Inflammatory macrophage treated with lipopolysaccharide for 1 hour (primary cell): ENCODE measurements at places on chromosomes 4 and X.

DNA sequence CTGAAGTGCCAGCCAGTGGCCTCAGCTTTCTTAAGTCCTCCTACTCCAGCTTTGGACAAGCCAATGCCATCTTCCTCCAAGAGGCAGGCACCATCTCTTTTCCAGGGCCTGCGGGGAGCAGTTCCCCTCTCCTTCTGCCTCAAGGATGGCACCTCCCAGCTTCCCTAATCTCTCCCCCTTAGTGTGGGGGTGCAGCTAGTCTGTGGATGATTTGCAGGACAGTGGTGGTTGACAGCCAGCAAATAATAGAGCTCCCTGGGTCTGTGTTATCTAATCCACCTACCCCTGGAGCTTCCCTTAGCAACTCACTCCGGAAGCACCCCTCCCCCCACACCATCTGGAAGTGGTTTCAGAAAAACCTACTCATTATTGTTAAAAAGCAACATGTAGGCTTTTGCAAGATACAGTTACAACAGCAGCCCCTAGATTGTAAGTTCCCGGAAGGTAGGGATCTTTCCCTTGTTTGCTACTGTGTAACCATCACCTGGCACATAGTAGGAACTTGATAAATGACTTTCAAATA, 247.1 kb downstream of the BCOR start:
- DNase-seq: no peak

GRCh38 chr4:77473509-77473908, 132.1 kb upstream of the CXCL13 start:
- DNase-seq: peak; percentile 9

DNA sequence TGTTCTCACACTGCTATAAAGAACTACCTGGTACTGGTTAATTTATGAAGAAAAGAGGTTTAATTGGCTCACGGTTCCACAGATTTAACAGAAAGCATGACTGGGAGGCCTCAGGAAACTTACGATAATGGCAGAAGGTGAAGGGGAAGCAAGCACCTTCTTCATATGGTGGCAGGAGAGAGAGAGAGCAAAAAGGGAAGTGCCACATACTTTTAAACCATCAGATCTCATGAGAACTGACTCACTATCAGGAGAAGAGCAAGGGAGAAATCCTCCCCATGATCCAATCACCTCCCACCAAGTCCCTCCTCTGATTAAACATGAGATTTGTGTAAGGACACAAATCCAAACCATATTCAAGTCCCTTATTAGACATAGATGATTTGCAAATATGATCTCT, 12.3 kb upstream of the RAP2C start:
- DNase-seq: peak; percentile 20

DNA sequence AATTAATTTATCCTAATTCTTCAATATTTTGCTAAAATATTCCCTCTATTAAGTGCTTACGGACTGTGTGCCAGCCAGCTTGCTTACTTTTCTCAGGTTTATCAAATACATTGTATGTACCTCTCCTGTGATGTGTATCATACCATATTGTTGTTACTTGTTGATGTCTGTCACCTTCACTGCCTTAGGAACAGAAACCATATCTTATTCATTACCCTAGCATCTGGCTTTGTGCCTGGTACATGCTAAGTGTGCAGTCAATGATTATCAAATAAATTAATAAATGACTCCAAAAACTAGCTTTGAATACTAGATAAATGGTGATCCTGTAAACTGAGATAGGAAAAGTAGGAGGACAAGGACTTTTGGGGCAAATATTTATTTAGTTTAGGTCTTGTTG, 6.9 kb downstream of the CLCN3 start:
- DNase-seq: no peak

DNA sequence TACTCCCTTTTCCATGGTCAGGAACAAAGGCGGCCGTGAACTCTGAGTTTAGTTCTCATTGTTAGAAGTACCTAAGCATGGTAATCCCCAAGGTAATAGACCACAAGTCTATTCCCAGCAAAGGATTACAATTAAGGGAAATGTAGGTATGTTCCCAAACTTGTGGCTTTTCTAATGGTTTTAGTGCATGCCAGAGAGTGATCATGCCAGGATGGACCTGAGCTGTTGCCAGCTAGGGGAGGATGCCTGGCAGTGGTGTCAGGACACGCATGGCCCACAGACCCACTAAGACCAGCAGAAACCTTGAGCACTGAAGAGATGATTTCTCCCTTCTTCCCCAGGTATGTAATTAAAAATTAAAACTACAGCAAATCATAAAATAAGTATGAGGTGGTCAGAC, 60.8 kb downstream of the COQ2 start:
- no peak for DNase-seq

DNA sequence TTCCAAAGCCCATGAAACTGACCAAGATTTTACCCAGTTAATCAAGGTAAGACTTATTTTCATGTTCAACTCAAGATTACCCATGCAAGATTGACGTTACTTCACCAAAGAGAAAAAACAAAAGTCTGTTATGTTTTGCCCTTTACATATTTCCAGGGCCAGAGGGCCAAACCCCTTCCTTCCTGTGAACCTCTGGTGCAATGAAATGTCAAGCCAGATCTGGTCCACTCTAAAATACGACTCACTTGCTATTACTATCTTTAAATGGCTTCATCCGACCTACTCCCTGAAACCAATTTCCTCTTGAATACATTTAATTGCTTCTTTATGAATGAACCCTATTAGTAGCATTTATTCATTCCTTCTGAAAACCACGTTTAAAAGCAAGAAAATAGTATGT, 33.0 kb downstream of the TSPAN5 start:
- DNase-seq: no peak

DNA sequence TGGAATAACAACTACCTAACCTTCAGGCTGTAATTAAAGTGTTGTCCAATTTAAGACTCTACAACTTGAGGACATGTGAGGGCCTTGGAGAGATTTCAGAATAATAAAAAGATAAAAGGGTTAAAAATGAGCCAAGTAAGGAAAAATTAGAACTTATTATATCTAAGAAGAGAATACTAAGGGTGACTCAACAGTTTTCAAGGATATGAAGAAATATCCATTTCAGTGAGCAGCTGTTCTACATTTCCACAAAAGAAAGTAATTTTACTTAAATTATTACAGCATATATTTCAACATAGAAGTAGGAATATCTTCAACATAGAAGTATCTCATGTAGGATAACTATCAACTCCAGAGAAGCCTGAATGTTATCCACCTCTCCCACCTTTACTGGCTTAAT, 11.3 kb downstream of the SNX12 start:
- peak; percentile 23 for DNase-seq

- no peak for DNase-seq
Measured at GRCh38 chrX:153340111-153340510, 6.2 kb downstream of the ZNF275 start.

DNA sequence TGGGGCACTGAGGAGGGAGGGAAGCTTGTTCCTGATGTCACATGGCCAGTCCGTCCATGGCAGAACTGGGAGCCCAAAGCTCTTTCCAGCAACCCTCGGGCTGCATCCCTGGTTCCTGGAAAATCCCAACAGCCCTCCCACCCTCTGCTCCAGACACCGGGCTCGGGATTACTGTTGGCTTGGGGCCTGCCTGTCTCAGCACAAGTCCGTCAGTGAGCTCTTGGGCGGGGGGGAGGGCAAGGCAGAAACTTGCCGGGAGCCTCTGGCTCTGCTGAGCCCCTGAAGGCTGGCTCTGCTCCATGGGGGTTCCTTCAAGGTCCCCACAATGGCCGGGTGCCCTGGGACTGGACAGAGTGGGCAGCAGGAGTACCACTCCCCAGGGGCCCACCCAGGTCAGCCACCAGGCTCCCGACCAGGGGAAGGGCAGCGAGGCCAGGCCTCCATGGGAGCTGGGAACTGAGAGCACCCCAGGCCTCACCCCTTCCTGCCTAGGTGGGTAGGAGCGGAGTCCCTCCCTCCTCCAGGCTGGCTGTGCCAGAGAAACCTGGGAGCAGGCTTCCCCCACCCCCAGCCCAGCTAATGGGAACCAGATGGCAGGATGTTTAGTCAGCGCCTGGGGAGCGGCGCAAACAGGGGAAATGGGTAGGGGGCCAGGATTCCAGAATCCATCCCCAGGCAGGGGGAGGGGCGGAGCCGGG, 6.4 kb upstream of the HAUS7 start:
- no peak for DNase-seq

GRCh38 chr4:41219421-41219950, 5.1 kb upstream of the APBB2 start:
- DNase-seq: no peak

DNA sequence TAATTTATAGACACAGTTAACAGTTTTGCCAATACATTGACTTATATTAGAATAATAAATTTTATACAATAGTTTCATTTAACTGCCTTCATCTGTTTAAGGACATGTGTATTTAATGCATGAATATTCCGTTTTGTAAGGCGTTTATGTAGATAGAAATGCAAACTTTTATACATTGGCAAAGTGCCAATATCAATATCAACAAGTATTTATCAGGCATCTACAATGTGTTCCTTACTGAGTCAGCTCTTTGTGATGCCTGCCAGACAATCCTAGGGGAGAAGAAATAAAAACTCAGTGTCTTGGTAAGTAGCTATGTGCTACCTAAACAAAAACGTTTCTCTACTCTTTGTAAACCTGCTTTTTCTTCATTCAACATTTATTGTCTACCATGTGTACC, 1142.2 kb downstream of the C4orf33 start:
- DNase-seq: no peak

- DNase-seq: no peak
Measured at GRCh38 chr4:188613976-188614375, 474.7 kb downstream of the TRIML1 start.

GRCh38 chr4:87251106-87251505, 30.7 kb upstream of the KLHL8 start:
- no peak for DNase-seq

DNA sequence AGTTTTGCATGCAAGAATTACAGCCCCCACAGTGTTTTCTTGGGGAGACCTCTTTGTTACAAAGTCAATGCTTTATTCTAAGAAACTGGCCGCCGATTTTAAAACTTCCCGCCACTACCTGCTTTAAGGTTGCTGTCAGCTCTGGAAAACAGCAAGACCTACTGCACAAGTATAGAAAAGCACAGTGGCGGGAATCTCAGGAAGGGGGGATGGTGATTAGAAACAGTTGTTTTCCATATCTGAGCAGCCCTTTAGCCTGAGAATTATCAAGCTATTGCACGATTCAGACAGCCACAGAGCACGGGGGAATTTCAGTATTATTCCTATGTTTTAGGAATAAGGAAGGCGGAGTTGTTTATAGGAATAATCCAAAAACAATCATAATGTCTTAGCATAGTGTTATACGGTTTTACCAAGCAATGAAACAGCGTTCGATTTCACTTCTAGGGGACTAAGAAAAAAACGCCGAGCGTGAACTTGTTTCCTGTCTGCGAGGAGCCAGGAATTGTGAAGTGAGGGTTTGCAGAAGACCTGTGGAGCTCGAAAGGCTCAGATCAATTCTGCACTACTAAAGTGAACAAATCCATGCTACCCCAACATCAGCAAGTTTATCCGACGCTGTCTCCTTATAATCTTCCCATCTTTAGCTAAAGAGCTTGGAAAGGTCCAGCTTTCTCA, 81.3 kb downstream of the HMGN5 start:
- no peak for DNase-seq

GRCh38 chr4:146255463-146255862, 41.1 kb downstream of the REELD1 start:
- DNase-seq: no peak

DNA sequence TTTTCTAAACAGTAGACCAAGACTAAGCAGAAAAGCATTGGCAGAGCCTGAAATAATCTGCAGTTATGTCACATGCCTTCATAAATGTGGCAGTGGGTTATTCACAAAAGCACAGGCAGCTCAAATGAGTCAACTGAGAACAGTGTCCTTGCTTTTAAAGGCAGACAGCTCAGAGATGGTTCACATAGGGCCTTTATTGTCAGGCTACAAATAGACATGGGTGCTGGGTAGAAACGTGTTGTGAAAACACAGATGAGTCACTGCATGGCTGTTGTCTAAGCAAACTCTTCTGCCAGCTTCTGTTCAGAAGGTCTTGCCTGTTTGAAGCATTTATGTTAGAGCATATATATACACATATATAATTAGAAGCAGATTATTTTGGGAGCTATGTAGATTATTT, 118.0 kb downstream of the SLC4A4 start:
- DNase-seq: no peak

DNA sequence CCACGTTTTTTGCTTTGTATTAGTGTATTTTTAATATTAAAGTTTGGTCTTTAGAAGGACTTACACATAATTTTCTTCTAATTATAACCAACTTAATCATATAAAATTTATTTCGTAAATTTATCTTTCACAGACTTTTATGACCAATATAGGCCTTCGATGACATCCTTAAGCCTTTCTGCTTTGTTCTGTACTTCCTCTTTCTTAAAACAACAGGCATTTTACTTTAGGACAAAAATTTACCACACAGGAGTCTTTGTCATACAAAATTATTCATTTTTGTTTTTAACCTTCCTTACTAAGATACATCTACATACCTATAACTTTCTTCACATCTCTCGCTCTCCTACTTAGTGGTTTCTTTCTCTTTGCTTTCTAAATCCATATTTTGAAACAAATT, 56.3 kb downstream of the RGS12 start:
- no peak for DNase-seq

- no peak for DNase-seq
Measured at GRCh38 chr4:71472946-71473345, 134.1 kb downstream of the SLC4A4 start.

DNA sequence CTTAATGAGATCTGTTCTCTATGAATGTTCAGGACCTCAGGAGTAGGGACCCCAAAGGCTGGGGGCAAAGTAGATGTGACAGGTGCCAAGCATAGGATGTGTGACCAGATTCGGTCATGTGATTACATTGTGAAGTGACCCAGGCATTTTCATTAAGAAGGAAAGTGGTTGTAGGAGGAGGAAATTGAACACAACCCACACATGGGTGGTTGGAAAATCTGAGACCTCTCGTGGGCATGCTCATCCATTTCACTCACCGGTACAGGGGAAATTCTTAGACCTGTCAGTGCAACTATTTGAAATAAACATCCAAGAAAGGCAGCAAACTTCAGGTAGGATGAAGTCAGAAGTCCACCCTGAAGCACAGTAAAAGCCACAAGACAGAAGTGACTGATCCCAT, 43.5 kb upstream of the CD99 start:
- no peak for DNase-seq

DNA sequence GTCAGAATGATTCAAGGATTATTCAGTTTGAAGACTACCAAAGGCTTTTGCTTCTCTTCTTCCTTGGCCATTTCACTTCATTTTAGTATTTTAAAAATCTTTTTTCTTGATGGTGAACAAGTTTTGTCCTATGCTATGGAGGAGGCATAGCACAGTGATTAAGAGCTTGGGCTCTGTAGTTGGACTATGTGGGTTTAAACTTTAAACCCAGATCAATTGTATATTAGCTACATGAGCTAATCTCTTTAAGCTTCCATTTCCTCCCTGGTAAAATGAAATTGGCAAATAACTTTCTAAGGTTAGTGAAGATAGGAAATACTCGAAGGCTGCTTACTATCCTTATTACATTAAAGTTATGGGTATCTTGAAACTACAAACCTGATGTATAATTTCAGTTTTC, 23.8 kb upstream of the C4orf51 start:
- DNase-seq: no peak

- no peak for DNase-seq
Measured at GRCh38 chr4:38672074-38672396, 8.0 kb downstream of the KLF3 start.
